OCI-LY7 (cell line): ENCODE measurements at places on chromosomes 12 and 14. TPM values are rescaled to one million over a fixed set of nuclear protein-coding genes. Genes with fewer than 3 reads are reported as not detected.

DNA sequence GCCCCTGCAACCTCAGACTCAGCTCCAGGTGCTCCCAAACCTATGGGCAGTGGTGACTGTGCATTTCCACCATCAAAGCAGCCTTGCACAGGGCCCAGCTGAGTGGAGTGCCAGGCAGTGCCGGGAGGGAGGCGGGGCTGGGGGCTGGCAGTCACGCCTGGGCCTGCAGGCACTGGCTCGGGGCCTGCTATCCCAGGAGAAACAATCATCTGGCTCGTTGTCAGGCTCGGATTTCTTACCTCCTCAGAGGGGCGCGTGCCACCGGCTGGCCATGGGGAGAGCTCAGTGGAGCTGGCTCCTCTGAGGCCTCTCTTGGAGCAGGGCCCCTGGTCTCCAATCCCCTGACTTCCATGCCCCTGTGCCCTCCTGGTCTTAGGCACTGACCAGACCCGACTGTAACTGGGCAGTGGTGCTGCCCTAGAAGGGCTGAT lies 20.2 kb upstream of the PPP1R13B start:
- DNase-seq: no peak

DNA sequence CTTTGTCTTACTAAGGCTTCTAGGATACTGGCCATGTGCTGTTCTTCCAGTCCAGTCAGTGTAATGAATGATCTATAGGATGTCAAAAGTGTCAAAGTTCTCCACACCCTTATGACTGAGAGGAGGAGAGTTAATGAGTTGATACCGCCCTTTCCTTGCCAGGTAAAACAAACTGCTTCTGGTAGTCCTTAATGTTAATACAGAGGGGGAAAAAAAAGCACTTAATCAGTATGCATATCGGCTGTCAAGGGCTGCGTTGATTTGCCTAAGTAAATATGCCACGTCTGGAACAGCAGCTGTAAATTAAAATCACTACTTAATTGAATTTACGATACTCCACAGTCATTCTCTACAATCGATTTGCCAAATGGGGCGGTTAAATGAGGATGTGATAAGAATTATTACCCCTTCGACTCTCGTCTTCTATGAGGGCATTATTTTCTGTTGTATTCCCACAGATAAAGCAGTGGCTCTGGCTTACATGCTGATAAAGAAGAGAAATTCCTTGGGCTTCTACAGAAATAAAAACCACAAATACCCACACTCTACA lies 416.0 kb downstream of the KCNH5 start:
- no peak for DNase-seq

PIWIL1 gene
- not detected in 2 replicates for total RNA-seq

DNA sequence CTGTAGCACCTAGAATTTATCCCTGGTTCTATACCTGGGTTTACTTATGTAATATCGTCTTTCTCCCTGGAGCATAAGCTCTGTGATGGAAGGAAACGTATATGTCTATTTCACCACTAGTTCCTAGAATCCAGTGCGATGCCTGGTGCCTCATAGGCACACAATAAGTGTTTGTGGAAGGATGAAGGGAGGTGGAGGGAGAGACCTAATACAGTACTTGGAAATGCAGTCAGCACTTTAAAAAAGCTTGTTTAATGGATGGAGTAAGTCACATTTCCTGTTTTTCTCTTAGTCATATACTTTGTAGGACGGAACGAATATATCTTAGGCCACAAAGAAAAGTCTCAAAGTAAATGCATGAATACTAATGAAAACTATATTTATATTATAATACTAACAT lies 186.5 kb upstream of the HMGA2 start:
- no peak for DNase-seq

GRCh38 chr14:83828406-83828805 lies 1701.5 kb upstream of the FLRT2 start:
- DNase-seq: no peak
